ENCODE measurements at places on chromosomes 7 and 10. TPM values are rescaled to one million over a fixed set of nuclear protein-coding genes. Genes with fewer than 3 reads are reported as not detected.

Gene GNAT3
- not detected for total RNA-seq

DNA sequence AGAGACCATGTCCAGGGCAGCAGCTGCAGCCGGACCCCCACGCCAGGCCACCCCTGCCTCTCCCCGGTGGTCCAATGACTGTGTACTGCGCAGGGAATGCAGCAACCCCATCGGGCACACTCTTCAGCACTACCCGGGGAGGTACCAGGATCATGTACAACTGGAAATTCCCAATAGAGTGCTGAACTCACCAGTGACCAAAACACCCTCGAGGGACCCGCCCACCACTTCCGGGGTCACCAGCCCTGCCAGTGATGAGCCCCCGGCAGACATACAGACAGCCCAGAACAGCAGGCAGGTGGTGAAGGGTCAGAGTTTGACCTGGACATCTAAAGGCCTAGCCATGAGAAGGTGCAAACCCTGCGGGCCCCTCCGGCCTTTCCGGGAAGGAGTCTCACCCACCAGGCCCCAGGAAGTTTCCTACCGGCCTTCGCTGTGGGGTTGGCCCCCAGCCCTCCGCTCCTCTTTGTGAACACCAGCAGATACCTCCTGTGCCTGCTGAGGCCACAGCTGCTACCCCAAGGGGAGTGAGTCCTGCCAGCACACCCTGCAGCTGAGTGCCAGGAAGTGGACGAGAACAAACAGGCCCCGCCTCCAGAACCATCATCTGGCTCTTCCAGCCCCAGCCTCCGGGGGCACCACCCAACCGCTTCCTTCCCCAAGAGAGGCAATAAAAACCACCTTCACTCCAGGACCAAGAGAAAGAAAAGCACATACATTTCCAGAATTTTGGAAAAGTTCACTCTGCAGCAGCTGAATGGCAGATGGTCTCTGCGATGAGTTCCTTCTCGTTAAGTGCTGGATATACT, 5.0 kb upstream of the ANKRD61 start:
- peak overlapping the region; percentile 27 for H3K4me3 ChIP-seq
- no peaks in the 10 kb centered on the region for H3K27me3 ChIP-seq
- H3K36me3 ChIP-seq, result peaks cover 11% of the 10 kb centered on the region
- DNase-seq, result peak; percentile 26
- H3K27ac ChIP-seq, result peak overlapping the region; percentile 12

DNA sequence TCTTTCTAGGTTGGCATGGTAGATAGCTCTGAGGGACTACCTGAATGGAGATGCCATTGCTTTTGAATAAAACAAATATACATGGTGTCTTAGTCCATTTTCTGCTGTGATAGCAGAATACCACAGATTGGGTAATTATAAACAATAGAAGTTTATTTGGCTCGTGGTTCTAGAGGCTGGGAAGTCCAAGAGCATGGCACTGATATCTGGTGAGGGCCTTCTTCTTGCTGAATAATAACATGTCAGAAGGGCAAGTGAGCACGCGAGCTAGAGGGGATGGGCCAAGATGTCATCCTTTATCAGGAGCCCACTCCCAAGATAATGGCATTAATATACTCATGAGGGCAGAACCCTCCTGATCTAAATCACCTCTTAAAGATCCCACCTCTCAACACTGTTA, 21.9 kb downstream of the SGPL1 start:
- DNase-seq, result no peak
- H3K27ac ChIP-seq, result no peak overlapping the region
- no peaks in the 10 kb centered on the region for H3K27me3 ChIP-seq
- H3K4me1 ChIP-seq, result peaks cover 11% of the 10 kb centered on the region

GRCh38 chr10:118980135-118980865, 49.2 kb upstream of the NANOS1 start:
- H3K27me3 ChIP-seq, result no peaks in the 10 kb centered on the region
- H3K4me1 ChIP-seq, result no peaks in the 10 kb centered on the region
- H3K4me3 ChIP-seq, result no peak overlapping the region
- H3K36me3 ChIP-seq, result no peaks in the 10 kb centered on the region
- no peak overlapping the region for H3K27ac ChIP-seq

DNA sequence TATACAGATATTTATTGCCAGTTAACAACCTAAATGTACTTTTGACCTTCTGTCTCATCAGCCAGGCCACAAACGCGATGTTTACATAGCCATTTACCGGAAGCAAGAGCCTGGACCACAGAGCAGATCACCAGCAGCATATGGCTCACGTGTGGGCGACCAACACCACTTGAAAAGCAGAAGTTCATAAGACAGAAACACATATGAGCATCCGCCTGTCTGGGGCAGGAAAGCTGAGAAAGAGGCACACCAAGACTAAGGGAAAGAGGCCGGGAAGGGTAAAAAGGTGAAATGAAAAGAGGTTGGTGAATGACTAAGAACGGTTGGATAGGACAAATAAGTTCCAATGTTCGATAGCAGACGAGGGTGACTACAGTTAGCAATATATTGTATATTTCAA, 1.3 kb downstream of the ABCB1 start:
- no peak for DNase-seq
- H3K27me3 ChIP-seq, result no peaks in the 10 kb centered on the region
- H3K4me1 ChIP-seq, result no peaks in the 10 kb centered on the region
- no peaks in the 10 kb centered on the region for H3K36me3 ChIP-seq
- peak overlapping the region; percentile 71 for H3K4me3 ChIP-seq

All from breast epithelium (tissue), 4 donors.